Ecto neural progenitor cell (in vitro differentiated cells): ENCODE measurements at places on chromosomes 12 and 14.
A peak's percentile ranks its signal among the peaks of the same experiment; 100 is the strongest.

DNA sequence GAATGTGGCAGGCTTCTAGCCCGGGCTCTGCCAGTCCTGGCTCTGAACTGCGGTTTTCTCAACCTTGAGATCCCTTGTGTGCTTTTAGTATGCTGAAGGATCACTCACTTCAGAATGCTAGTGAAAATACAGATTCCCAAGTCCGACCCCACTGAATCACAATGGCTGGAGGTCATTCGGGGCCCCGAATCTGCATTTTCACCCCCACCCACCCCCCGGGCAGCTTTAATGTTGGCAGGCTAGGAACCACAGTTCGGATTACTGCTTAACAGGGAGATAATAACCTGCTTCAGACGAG lies 573 bp upstream of the SUSD6 start:
- DNase-seq, result no peak

GRCh38 chr14:104577426-104577825 lies 2.1 kb upstream of the C14orf180 start:
- DNase-seq, result no peak

DNA sequence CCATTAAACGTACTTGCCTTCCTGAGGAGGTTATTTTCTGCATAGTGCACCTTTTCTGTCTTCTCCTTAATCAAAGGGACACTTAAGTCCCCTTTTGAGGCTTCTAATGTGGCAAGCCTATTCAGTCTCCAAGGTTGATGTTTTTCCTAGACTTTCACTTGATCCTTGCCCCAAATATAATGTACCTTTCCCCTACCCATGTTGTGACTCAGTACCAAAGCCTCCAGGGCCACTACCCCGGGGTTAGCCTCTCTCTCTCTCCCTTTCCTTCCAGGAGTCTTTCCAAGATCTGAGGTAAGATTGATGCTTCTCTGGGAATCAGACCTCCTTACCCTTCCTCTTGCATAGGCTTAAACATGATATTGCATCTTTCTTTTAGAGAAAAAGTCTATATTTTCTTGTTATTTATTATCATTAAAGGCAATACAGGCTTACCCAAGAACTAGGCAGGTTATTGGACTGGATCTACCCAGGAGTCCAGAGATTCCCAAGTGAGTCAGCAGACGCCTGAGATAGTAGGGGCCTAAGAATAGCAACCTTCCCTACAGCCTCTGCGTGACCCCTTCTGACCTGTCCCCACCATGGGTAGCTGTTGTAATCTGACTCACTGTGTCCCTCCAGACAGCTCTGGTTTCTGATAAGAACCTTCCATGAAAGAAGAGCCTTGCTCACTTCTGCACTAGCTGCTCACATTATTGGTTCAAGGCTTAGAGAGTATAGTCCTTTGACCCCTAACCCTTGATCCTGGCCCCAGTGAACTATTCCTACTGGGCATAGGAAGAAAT lies 172.9 kb downstream of the ZFP36L1 start:
- DNase-seq, result peak; percentile 40

DNA sequence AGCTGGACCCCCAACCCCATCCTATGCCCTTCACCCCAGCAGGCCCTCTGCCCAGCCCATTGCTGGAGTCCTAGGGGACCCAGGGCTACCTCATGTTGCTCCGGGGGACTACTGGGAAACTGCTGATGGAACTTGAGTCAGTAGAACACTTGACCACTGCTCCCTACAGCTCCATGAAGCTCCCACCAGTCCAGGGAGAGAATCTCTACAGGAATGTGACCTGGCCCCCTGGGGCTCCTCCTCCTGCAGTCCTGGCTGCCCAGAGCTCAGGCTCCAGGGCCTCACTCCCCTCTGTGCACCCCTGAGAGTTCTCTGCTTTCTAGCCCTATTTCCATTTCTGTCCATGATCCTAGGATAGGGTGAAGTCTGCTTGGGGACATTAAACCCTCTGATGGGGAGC lies 10.8 kb upstream of the AQP2 start:
- DNase-seq, result peak; percentile 40

DNA sequence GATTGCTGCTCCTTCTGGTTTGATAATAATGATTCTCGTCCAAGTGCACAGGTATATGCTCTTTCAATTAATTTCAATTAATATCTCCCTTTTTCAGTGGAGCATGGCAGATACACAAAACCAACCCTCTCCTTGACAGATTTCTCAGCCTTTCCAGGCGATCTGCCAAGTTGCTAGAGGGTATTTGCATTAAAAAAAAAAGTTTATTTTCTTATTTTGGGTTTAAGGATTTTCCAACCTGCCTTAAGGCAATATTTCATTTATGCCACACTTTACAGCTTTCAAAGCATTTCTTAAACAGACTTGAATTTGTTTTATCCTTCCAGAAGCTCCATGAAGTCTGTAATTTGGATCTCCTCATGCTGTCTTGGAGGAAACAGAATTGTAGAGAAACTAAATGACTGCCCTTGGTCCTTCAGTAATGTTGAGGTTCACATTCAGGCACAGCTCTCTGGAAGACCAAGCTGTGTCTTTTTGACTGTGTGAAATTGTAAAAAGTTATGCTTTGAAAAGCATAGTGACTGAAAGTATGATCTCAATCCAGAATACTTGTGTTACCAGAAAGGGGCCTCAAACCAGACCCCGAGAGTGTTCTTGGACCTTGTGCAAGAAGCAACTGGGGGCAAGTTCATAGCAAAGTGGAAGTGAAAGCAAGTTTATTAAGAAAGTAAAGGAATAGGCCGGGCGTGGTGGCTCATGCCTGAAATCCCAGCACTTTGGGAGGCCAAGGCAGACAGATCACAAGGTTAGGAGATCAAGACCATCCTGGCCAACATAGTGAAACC lies 2.3 kb downstream of the DGLUCY start:
- DNase-seq, result no peak

DNA sequence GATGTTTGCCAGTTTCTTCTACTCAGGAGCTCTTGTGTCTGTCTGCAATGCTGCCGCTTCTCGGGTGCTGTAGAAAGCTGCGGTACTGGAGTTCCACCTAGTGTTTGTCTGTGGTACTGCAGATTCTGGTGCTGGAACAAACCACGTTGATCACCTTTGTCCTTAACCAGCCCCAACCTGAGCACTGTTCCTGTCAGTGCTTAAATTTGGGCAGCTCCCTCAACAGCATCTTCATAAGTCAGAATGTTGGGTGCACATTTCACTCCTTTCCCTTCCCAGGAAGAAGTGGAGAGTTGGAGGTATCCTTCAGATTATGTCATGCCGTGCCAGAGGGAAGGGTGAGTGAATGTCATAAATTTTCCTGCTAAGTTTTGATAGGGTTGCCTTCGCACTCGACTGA lies 48.7 kb upstream of the LALBA start:
- DNase-seq, result peak; percentile 91

- DNase-seq, result peak; percentile 92
Measured at GRCh38 chr14:70027785-70028428, 148.7 kb downstream of the SMOC1 start.

DNA sequence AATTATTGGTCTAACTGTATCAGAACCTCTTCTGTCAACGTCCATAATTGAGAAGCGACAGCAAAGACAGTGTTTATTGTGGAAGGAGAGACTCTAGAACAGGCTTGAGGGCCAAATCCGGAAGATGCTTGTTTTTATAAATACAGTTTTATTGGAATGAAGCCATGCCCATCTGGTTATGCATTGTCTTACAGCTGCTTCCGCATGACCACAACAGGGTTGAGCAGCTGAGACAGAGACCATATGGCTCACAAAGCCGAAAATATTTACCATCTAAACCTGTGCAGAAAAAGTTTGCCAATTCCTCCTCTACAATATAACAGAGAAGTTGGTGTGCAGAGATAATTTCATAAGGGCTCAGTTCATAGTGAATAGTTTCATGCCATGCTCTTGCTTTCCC lies 24.5 kb downstream of the PRKAB1 start:
- no peak for DNase-seq

- DNase-seq, result no peak
Measured at GRCh38 chr12:60035835-60036234, 440.0 kb downstream of the SLC16A7 start.

DNA sequence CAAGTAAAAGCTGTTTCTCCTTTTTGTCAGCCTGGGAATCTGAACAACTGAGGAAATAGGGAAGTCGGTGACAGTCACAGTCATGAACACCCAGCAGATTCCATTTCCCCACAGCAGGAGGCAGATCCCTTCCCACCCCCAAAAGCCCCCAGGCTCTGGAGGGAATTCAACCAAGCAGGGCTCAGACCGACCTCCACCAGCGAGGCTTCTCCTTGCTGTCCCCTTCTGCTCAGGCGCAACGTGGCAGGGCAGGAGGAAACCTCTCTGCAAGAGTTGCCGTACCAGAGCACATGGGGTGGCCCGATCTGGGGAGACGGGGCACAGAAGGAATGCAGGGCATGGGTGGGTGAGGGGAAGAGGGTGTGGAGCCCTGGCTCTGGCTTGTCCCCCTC lies 319 bp downstream of the GALNT6 start:
- DNase-seq, result peak; percentile 80

- DNase-seq, result no peak
Measured at GRCh38 chr12:131287938-131288764, 334.4 kb downstream of the ADGRD1 start.

DNA sequence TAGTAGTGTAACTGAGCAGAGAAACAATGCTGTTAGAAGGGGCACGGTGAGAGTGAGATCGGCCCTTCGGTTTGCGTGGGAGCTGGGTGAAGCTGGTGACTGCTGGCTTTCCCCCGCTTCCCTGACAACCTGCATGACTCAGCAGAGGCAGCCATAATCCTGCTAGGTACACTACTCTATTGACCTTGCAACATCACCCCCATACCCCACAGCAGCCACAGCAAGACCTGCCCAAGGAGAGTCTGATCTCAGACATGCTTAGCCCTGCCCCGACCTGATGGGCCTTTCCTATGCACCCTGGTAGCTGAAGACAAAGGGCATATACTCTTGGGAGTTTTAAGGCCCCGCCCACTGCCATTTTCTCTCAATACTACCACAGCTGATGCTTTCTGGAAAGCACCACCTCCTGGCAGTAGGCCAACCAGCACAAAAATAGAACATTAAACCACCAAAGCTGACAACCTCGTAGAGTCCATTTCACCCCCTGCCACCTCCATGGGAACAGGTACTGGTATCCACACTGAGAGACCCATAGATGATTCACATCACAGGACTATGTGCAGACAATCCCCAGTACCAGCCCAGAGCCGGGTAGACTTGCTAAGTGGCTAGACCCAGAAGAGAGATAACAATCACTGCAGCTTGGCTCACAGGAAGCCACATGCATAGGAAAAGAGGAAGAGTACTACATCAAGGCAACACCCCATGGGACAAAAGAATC lies 75.9 kb upstream of the RGS6 start:
- no peak for DNase-seq

DNA sequence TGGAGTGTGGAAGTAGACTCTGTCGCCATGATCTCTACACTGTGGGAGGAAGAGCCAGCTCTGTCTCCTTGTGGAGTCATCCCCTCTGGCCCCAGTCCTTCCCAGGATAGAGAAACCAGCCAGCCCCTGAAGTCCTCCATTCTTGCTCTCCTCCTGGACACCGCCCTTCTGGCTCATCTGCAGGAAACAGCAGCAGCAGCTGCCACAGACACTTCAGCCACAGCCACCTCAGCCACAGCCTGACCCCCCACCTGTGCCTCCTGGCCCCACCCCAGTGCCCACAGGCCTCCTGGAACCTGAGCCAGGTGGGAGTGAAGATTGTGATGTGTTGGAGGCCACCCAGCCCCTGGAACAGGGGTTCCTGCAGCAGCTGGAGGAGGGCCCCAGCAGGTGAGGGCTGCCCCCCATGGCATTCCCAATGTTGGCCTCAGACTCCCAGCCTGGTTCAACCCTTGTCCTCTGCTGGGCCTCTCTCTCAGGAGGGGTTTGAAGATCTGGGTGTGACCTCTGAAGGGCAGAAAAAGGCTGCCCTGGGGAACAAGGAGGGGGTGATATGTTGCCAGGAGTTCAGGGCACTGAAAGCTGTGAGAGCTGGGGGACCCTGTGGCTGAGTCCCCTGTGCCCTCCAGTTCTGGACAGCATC lies 10.5 kb downstream of the PRPF40B start:
- DNase-seq, result no peak

DNA sequence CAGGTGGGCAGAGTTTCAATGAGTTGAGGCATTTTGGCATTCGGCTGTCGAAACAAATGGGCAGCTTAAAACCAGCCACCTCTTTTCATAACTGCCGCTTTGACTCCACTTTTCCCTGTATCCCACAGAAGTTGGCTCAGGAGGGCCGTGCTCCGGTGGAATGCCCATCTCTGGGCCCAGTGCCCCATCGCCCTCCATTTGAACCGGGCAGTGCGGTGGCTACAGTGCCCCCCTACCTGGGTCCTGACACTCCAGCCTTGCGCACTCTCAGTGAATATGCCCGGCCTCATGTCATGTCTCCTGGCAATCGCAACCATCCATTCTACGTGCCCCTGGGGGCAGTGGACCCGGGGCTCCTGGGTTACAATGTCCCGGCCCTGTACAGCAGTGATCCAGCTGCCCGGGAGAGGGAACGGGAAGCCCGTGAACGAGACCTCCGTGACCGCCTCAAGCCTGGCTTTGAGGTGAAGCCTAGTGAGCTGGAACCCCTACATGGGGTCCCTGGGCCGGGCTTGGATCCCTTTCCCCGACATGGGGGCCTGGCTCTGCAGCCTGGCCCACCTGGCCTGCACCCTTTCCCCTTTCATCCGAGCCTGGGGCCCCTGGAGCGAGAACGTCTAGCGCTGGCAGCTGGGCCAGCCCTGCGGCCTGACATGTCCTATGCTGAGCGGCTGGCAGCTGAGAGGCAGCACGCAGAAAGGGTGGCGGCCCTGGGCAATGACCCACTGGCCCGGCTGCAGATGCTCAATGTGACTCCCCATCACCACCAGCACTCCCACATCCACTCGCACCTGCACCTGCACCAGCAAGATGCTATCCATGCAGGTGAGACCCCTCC lies 5.0 kb upstream of the RNU7-1 start:
- DNase-seq, result no peak

- no peak for DNase-seq
Measured at GRCh38 chr14:90616881-90617280, 199.3 kb downstream of the TTC7B start.

DNA sequence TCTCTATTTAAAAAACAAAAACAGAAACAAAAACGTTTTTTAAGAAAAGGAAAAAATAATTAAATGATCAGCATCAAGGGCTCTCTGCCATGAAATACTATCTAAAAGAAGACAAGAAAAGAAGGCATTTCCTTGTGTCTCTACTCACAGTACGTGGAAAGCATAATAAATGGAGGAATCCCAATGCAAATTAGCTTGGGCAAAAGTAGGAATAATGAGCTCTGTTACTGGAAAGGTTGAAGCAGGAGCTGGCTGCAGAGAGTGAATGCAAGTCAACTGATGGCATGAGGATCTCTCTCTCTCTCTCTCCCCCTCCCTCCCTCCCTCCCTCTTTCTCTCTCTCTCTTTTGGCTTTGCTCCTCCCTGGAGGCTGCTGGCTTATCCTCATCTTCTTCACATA lies 85.9 kb downstream of the TBX3 start:
- DNase-seq, result no peak
